ENCODE measurements at places on chromosomes 1 and 21. TPM values are rescaled to one million over a fixed set of nuclear protein-coding genes. Genes with fewer than 3 reads are reported as not detected.

The EPHB2 gene
- 9.7 TPM for total RNA-seq

The ANGPTL3 gene
- not detected for total RNA-seq

The PGLYRP3 gene
- not detected for total RNA-seq

The SHE gene
- not detected for total RNA-seq

Data from fibroblast of villous mesenchyme (primary cell).